ENCODE measurements at places on chromosomes 2 and 18. TPM values are rescaled to one million over a fixed set of nuclear protein-coding genes. Genes with fewer than 3 reads are reported as not detected.

Gene POTEJ
- not detected for total RNA-seq

Gene MSTN
- not detected for total RNA-seq

Gene NYAP2
- total RNA-seq, result not detected

Gene BCS1L
- total RNA-seq, result 37.3 TPM

Gene NEUROD1
- not detected for total RNA-seq

Gene PHOSPHO2
- total RNA-seq, result 2.0 TPM

Gene ACADL
- total RNA-seq, result 0.28 TPM

Gene OR6B2
- not detected for total RNA-seq

Gene MEX3C
- total RNA-seq, result 34.1 TPM

Gene VIT
- not detected for total RNA-seq

Gene C2orf15
- total RNA-seq, result 1.6 TPM

Gene TMEM37
- not detected for total RNA-seq

Gene B3GNT7
- 0.28 TPM for total RNA-seq

Gene CHRND
- not detected for total RNA-seq

Gene COLEC12
- not detected for total RNA-seq

Gene ICOS
- not detected for total RNA-seq

Gene ACVR2A
- 5.2 TPM for total RNA-seq

Gene YES1
- 142 TPM for total RNA-seq

Gene SERPINB10
- total RNA-seq, result 0.28 TPM

Gene EMILIN1
- total RNA-seq, result 5.8 TPM

Gene NXPH2
- total RNA-seq, result not detected

Gene GLI2
- total RNA-seq, result 0.85 TPM

Gene TFPI
- 4.4 TPM for total RNA-seq

Gene CCDC74A
- total RNA-seq, result 12.1 TPM

Gene PROKR1
- not detected for total RNA-seq

Gene KLHL30
- not detected for total RNA-seq

Gene ROCK1
- 14.6 TPM for total RNA-seq

Gene UXS1
- 32.9 TPM for total RNA-seq

Gene POU3F3
- total RNA-seq, result not detected

Gene RPIA
- total RNA-seq, result 5.3 TPM

Gene ASB18
- not detected for total RNA-seq

Gene POMC
- 0.88 TPM for total RNA-seq

Gene RNF181
- total RNA-seq, result 206 TPM

Gene AQP4
- not detected for total RNA-seq

Gene SLC5A7
- not detected for total RNA-seq

Gene NAT8
- not detected for total RNA-seq

Gene VRK2
- total RNA-seq, result 30.1 TPM

Gene GPC1
- 210 TPM for total RNA-seq

Gene TGFA
- total RNA-seq, result 97.0 TPM

Gene AP1S3
- total RNA-seq, result 75.5 TPM

Gene TRIM43
- total RNA-seq, result not detected

Gene HS1BP3
- total RNA-seq, result 22.9 TPM

Gene IL1F10
- total RNA-seq, result not detected

Gene SLC38A11
- total RNA-seq, result not detected

Gene TNP1
- total RNA-seq, result not detected

Gene MDH1B
- 0.14 TPM for total RNA-seq

Gene IMPACT
- 24.1 TPM for total RNA-seq
